NK-92 treated with Interleukin-12 subunit alpha and Interleukin-12 subunit beta, amount 100 ng/mL, for 24 hours (cell line): ENCODE measurements at places on chromosomes 5 and 9.

DNA sequence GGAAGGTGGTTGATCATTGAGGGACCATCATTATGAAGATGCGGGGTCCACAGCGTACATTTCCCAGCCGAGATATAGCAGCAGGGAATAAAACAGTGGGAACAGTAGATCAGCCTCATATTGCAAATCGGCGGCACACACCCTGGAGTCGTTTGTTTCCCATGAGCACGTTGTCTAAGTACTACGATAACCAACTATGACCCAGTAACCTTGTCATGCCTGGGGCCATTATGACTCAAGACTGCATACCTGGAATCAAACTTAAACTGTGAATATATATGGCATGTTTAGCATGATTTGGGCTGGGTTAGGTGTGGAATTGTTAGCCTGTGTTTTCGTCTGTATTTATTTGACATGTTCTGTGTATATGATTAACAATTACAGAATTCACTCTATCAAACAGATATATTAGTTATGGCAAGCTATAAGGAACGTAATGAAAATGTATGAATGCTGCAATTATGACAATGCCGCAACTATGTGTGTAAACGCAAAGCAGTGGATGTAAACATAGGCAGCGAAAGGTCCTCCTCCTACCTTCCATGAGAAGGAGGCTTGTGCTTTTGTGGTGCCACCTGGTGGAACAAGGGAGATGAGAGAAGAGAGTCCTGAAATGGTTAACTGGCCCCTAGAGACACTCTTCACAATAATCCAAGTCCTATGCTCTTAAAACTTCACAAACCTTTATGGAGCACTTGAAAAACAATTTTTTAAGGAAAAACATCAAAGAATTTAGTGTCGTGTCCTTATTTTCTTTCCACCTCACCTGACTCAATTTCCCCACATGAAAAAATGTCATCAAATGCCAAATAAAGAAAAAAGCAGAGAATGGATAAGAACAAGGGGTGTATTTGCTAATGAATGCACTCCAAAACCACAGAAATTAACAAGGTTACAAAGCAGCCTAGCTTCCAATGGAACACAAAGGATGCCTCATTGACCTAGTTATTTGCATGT is 47.1 kb downstream of the SEMA5A start:
- no peak for DNase-seq

DNA sequence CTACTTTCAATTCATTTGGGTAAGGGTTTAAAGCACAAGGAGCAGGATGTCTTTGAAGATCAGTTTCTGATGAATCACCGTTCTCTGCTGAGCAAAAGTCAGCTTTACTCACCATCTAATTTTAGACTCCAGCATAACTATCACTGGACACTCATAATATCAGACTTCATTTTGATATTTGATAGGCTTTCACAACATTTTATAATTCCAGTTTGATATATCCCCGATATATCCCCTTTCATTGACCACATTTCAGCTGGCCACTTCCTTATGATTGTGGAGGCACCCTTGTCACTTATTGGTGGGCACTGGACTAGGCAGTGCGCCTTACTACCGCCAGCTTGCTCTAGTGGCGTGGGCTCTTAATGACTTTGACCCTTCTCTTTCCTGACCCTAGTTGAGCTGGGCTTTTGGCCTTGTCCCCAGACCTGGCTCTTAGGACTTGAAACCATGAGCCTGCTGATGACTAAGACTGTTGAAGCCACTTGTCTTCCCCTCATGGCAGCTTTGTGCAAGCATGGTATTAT is 46.8 kb downstream of the CYSTM1 start:
- DNase-seq, result no peak

DNA sequence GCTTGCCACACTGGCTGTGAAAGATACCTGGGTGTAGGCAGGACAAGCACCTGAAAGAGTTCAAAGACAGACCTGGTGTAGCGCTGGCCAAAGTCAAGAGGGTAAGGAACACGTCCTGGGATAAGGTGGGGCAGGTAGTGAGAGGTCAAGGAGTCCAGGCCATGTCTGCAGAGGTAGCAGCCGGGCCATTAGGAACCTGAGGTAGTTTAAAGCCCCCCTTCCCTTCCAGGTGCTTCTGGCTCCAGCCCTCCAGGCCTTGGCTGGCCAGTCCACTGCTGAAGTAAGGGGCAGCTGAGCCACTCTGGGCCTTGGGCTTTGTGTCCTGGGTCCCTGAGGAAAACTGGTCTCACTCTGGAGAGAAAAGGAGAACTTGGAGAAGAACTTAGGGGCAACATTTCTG is 13.9 kb upstream of the NR5A1 start:
- no peak for DNase-seq

DNA sequence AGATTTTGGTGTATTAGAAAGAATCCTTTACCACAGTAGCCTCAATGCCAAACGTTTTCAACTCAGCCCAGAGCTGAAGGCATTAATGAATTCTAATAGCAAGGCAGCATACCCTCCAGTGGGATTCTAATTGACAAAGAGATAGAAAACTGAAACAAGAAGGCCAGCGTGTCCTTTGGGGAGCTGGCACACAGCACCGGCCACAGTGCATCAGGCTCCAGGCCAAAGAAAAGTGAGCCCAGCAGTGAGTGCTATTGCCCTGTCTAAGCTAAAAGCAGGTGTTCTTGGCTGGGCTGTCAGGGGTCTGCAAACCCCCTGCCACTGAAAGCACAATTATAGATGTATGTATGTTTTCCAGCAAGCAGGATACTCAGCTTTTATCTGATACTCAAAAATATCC is 40.4 kb downstream of the PPIC start:
- no peak for DNase-seq

DNA sequence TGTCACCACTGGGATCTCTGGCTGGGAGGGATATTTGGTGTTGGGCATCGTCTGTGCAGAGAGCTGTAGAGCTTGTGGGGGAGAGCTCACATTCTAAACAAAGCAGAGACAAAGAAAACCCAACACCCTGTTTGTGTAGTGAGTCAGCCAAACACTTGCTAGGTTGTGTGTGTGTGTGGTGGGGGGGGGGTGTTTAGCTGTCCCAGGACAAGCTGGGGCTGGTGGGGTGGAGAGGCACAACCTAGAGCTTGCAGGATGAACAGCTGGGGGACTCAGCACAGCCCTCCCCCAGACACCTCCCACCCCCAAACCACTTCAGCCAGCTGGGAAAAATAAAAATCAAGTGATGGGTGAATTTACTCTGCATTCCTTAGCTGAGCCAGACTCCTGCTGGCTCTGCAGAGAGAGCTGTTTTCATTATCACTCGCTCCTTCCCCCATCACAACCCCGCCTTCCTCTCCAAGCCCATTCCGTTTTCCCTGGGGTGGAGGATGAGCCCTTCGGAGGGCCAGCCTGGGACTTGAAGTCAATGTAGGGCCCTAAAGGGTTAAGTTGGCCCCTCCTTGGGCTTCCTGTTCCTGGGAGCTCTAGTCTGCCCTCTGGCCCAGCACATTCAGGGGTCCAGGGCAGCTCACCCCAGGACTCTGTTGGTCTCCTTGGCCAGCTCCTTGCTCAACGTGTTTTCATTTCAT is 2.6 kb downstream of the OLFML2A start:
- no peak for DNase-seq

- DNase-seq, result no peak
Observed at GRCh38 chr9:35760651-35761050, 6.6 kb upstream of the MSMP start.

GRCh38 chr9:111052791-111053190 is 14.5 kb upstream of the LPAR1 start:
- DNase-seq, result no peak

GRCh38 chr9:94553029-94553938 is 1.6 kb upstream of the PCAT7 start:
- DNase-seq, result no peak
